Tongue (tissue), 3 donors: ENCODE measurements at places on chromosomes 2 and 18. TPM values are rescaled to one million over a fixed set of nuclear protein-coding genes. Genes with fewer than 3 reads are reported as not detected.
A peak's percentile ranks its signal among the peaks of the same experiment; 100 is the strongest.

The WDFY1 gene
- 58.8 TPM for total RNA-seq

The RIT2 gene
- not detected for total RNA-seq

The NEB gene
- 2,139 TPM for total RNA-seq

The REG3G gene
- not detected for total RNA-seq

The SERPINB2 gene
- total RNA-seq = 9.7 TPM

DNA sequence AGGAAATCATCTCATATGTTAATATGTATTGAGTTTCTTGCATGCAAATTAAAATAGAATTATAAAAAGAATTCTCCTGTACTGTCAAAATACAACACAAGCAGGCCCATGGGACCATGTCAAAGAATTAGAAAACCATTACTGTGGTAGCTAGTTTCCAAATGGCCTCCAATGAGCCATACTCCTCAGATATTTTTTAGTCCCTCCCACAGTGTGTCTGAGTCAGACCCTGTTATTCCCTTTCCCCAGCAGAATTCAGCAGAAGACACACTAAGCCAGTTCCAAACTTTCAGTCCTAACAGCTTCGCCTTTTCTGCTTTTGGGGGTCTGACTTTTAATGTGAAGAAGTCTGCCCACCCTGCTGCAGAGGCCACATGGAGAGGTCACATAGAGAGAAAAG lies 86.7 kb downstream of the FIGN start:
- no peak for DNase-seq

- DNase-seq = no peak
Observed at GRCh38 chr2:155895016-155895415, 437.5 kb downstream of the NR4A2 start.

DNA sequence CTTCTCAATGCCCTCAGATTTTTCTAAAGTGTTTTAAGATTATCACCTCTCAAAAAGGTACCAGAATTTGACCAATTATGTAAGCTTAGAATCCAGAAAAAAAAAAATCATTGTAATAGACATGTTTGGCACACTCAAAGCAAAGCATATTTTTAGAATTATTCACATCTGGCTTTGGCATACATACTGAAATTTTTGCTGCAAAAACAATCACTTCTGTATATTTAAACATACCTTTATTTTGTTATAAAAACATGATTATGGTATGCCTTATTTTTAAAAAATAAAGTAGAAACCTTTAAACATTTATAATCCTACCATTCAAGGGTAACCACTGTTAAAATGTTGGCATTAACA lies 143.3 kb downstream of the ESCO1 start:
- DNase-seq = no peak

DNA sequence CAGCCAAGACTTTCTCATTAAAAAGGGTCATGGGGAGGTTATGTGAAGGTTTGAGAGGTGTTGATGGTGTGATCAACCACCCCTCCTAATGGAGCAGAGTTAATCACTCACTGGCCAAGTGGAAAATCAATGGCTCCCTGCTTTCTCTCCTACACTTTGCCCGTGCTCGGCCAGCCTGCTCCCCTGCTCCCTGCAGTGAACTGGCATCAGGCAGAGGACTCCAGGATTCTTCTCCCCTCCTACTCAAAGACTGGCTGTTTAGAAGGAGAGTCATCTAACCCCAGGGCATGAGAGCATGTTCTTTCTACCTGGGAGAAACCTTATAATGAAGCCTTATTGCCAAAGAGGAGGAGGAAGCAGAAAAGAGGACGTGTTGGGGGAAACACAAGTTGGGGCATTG lies 74.9 kb downstream of the SGPP2 start:
- no peak for DNase-seq

DNA sequence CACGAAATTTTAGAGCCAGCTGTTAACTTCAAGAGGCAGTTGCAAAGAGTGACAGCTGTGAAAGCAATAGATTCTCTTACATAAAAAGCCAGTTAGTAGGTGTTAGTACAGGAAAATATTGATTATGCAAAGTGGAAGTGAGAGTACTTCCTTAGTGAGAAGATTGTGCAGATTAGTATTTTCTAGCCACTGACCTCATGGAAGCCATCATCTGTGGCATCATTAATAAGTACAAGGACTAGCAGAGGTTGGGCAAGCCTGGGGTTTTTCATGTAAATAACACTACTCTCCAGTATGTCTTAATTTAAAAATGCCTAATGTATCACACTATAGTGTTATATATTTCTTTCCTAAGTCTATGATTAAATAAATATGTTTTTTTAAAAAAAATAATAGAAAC lies 166.2 kb upstream of the DTNA start:
- no peak for DNase-seq

DNA sequence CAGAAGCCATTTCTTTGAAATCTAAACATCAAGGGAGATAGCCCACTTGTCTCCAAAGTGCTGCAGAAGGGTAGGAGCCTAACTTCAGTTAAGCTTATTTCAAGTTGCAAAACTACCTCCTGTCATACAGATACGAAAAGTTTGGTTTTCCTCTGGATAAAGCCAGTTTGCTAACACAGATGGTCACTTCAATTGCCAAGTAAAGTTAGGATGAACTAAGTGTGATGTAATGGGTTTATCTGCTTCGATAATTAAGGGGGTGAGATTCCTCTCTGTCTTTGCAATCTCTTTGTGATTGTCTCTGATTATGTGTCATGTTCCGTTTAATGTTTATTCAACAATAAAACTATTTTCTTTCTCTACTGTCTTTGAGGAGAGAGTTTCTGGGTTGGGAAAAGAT lies 156.4 kb downstream of the SLC39A10 start:
- DNase-seq = no peak

DNA sequence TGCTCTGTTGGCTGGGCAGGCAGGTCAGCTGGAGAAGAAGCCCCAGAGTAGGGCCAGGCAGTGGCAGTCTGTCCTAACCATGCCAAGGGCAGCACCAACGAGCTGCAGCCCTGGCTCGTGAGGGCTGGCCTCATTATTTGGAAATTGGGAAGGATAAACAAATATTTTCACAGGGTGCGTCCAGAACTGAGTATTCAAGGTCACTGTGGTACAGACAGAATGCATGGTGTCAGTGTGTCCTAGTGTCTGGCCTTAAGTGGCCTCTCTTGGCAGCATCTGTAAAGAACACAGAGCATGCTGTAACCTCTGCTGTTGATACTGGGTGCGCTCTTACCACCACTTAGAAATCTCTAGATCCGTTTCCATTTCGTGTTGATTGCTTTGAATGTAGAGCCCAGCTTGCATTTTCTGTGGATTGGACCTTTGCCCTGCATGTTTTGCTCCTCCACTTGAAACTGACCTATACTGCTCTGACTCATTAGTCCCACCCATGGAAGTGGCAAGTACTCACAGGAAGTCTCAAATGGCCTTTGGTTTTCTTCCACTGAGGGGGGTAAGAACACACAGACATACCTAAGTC lies 88.2 kb downstream of the GREB1L start:
- no peak for DNase-seq

DNA sequence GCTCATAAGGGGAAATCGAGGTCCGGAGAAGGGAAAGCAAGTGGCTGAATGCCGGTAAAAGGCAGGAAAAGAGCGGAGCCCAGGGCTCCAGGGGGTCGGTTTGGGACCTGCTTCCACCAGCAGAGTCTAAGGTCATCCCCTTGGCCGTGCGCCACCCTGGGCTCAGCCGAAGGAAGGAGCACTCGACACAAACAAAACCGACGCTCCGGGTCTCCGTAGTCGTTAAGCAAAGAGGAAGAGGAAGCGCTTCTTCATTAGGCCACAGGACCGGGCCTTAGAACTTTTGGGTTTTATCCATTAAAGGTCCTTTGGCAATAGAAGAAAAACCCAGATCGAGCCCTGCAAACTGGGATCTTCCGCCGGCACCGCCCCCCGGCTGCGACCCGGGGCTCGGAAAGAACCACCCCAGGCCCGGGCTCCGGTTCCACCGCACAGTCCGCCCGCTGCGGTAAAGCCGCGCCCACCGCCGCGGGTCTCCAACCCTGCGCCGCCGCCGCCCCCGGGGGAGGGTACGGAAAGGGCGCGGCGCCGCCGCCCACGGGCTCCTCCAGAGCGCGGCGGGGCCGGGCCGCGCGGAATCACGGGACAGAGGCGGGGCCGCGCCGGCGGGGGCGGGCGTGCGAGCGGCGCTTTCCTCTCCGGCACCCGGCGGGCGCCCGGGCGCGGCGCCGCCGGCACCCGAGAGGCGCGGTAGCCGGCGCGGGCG lies at the start of gene TTL:
TTL (plus strand) TSS at position 629 of the 706 bp plus-strand sequence. CDS start 189 bp downstream, outside the sequence.
- DNase-seq = peak; percentile 87

GRCh38 chr2:167534443-167534842 lies 646.2 kb downstream of the XIRP2 start:
- no peak for DNase-seq

DNA sequence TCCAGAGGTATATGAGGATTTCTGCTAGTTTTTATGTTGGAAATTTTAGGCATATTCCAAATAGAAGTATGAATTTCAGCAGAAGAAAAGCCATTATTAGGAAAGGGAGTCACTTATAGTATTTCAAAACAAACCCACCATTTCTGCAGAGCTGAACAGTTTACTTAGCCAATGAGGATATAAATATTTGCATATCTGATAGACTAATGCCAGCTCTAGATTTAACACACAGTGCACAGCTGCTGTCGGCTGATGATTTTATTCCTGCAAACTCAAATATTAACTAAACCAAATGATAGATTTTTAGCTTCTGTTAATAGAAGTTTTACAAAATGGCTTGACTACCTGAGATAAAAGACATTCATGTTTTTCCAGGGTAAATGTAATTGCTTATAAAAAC lies 375.8 kb upstream of the FANCL start:
- DNase-seq = no peak

DNA sequence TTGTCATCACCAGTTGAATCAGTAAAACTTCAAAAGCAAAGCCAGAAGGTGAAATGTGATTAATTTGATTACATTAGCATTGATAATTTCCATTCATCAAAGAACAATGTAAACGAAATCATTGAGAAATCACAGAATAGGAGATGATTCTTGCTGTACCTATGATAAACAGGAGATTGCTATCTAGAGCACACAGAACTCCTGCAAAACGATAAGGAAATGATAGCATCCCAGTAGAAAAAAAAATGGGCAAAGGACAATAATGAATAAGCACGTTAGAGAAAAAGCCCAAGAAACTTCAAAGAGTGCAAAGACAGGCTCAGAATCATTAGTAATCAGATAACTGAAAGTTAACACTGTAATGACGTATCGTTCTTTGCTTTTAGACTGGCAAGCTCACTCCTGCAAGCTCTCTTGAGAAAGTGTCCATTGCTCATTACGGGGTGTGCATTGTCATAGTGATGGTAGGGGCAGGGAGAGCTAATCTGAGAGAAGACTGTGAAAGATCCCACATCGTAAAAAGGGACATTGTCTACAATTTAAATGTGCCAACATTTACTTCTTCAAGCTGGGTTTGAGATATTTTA lies 143.6 kb downstream of the SPP2 start:
- no peak for DNase-seq

DNA sequence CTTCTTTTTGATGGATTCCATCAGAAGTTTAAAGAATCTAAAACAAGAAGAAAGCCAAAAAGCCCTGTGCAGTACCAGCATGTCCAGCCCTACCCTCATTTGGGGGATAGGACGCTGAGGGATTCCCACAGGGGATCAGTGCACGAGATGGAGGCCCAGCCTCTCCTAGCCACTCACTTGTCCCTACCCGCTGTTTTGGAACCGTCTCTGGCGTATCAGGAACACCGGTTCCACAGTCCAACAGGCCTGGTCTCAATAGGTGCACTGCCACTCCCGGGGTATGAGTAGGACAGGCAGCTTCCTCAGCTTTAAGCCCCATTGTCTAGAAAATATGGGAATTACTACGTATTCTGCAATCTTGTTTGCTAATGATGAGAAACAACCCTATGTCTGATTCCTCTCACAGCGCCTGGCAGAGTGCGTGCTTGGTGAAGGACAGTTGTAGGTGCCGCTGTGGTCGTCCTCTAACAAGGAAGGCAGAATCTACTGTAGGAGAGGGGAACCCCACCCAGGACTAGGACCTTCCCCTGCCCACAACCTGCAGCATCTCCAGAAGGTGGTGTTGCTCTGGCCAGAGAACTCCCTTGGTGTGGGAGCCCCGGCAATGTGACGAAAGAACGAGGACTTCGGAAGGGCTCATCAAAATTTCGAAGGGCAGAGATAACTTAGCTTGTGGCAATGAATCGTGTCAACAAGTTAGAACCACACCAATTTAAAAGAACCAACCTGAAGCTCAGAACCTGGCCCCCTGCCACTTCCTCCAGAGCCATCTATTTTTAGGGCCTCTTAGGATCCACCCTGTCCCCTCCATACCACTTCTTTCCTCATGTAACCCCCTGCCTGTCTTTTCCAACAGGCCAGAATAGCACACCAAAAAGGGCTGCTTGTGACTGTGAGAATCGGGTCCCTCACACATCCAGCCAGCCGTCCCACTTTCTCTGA lies 71.7 kb downstream of the POLR1A start:
- no peak for DNase-seq

GRCh38 chr2:226873826-226874225 lies 38.0 kb downstream of the RHBDD1 start:
- no peak for DNase-seq

DNA sequence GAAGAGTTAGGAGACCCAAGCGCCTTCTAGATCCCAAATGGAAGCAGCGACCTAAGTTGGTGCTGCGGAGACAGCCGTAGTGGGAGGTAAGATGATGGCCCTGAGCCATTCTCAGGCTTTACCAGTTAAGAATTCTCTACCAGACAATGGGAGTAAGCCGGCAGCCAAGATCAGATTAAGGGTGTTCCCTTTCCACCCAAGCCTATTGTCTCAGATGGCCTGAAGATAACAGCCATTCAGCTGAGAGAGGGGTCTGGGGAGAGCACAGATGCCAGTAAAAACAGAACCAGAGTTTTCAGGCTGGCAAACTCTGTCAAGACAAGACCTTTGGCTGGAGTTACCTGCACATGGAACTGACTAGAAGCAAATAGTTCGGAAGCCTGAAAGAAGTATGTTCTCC lies 191.7 kb upstream of the HAAO start:
- no peak for DNase-seq

DNA sequence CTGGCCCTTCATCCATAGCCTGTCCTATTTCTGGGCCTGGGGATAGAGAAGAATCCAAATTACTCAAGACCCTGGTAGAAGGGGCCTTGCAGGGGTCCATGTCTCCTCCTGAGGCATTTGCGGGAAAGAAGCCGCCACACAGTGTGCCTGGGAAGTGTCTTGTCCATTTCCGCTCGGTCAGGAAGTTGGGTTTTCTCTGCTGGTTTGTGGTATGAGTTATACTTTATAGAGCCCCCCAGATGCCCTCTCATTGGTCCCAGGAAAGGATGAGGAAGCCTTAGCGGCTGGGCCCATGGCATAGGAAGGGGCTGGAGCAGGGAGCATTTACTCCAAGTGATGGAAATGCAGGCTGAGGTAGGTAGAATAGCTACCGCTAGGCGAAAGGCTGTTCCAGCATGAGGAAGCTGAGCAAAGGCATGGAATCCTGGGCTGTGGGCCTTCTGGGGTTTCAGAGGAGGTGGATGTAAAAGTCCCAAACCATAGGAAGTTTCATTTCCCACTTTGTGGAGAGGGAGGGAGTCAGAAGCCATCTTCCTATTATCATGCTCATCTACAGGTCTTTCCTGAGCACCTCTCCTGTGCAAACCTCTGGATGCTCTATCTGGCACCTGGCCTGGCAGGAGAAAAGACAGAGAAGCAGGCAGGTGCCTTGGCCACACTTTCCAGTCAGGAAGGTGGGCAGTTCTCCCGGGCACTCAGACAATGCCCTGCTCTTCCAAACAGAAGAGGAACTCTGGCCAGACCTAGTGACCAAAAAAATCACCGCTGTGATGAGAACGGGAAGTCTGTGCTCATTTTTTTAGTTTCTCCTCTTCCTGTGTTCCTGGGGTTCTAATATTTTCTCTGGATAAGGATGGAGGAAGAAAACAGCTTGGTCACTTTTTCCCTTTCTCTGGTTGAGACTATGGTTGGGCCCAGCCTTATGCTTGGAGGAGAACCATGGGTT lies 2.6 kb upstream of the CD207 start:
- no peak for DNase-seq

GRCh38 chr2:160575368-160575767 lies 81.8 kb upstream of the RBMS1 start:
- no peak for DNase-seq
